ENCODE measurements at places on chromosomes 11 and 22. TPM values are rescaled to one million over a fixed set of nuclear protein-coding genes. Genes with fewer than 3 reads are reported as not detected.

DNA sequence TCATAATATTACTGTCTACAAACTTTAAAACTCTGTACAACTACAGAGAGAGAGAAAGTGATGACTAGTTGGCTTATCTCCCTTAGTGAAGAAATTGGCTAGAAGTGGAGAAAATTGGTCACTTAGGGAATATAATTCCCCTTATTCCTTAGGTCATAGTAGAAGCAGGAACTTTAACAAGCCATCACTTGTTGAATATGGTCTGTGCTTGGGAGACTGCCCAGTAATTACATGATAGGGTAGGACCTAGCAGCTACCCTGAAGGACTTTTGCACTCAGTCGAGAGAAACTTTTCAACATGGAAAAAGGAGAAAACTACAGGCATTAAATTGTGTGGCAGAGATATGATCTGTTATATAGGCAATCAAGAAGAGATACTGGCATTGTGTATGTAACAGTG is 576.5 kb upstream of the CCDC90B start:
- no peak for DNase-seq

DGCR6 gene
- 0.56 TPM for total RNA-seq

DNA sequence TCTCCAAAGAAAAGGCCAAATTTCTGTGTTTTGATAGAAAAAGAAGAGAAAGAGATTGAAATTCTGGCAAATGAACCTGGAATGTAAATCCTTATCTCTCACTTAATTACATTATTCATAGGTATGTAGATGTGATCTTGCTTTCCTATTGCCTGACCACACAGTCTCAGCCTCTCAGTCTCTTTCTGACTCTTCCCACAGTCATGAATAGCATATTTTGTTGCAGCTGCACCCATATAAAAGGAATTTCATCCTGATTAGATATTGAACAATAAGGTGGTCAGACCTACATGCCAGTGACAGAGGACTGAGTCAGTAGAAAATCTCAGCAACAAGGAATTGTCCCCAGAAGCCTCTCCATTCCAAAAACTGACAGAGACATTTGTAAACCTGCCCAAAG is 62.9 kb upstream of the LRRC4C start:
- no peak for DNase-seq

ADORA2A gene
- total RNA-seq = 0.28 TPM

CHRM1 gene
- total RNA-seq = not detected

GRCh38 chr22:28034145-28034759 is 115.2 kb upstream of the PITPNB start:
- no peak for DNase-seq

DNA sequence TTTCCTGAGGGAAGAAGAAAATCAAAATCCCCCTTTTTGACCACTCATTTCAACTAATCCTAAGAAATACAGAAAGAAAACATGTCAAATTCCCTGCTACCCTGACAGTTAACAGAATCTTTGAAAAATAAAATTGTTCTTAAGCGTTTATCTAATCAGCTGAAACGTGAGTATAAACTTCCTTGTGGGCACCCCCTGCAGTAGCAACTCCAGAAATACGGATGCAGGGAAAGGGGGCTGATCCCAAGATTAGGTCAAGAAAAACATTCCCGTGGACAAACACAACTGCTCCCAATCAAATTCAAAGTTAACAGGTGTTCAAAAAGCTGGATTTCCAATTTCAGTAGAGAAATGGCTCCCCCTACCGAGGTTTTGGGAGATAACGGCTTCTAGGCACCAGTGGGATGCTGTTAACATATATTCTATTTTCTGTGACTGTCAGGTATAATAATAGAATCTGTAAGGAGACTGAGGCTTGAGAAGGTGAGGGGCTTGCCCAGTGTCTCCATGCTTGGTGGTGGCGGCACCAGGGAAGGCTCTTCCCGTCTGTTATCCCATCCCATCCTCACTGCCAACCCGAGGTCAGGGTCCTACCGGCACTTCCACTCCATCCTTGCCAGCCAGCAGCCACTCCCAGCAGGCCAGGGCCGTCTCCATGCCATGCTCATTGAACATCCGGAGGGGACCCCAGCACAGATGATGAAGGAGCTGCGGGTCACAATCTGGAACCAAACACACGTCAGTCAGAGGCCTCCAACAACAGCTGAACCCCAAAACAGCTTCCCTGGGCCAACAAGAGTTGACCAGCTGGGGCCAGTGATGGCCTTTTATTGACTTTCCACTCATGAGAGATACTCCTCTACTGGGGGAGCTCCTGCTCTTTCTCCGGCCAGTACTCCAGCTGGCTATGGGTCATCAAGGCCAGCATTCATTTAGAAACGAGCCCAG is 32.0 kb upstream of the SERPIND1 start:
- DNase-seq = peak; percentile 13

CBLIF gene
- not detected for total RNA-seq

- no peak for DNase-seq
These were observed 3911.2 kb upstream of the OR11H1 start for GRCh38 chr22:11616811-11617210.

DNA sequence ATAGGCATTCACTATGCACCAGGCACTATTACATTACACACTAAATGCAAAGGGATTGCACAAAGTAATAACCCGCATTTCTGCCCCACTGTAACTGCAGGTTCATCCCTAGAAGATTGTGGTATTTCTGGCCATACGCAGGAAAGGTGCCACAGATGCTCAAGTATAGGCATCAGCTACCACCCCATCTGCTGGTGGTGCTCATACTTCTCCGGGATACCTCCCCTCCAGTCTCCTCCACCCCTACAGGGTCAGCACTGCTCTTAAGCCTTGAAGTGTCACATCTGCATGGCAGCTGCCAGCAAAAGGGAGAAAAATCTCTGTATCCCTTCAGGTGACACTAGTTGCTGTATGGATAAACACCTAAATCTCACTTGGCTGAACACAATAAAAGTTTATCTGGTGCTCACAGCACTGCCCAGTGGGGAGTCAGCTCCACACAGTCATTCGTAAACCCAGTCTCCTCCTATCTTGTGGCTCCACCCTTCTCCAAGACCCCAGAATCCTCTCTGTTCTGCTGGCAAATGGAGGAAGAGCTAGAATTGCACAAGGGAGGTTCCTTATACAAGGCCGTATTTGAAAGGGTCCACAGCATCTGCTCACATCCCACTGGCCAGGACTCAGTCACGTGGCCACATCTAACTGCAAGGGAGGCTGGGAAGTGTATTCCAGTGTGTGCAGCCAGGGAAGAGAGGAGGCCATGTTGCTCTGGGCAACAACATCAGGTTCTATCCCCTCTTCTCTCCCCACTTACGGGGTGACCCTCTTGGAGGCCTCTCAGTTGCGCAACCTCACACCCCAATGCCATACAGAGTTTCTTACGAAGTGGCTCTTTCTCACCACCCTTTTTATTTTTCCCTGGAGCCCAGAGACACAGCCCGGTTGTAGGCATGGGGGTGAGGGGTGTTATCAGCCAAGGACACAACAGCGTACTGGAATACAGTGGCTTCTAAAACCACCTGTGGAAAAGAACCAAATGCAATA is 114.7 kb downstream of the BUD13 start:
- no peak for DNase-seq

DNA sequence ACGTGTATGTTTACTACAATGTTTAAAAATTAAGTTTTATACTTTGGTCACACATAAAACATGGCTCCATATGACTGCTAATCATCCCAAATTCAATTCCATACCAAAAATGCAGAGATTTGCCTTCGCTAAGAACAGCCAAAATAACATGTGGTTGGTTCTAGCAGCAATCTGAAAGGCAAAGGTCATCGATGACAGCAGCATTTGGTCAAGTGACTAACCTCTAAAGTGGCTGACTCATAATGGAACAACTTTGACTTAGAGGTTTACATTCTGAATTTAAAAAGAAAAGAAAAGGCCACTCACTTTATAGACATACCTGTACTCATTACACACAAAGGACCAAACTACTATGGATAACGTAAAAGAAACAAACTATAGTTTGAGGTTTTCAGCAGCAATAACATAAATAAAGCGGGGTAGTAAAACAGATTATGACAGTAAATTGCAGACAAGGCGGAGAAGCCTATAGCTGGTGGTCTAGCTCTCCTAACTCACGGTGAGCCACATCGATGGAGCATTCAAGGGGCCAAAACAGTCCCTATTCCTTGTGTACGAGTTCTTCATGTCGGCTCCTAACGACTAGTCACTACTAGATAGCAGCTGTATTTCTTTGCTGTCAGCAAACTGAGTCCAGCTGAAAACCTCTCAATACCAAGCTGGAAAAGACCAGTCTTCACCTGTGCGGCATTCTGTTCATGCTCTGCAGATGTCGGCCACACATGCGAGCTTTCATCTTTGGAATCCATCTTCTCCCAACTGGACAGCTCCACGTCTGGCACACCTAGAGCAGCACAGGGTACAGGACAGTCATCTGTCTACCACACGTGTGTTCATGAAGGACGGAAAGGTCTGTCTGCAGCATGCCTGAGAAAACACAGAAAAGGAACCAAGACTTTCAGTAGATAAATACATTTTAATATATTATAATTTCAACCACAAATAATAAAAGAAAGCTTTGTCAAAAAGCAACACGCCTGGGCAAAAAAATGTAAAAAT is 42.1 kb downstream of the PRDM10 start:
- peak; percentile 96 for DNase-seq

GRCh38 chr11:78789375-78789774 is 214.7 kb upstream of the NARS2 start:
- DNase-seq = no peak

DNA sequence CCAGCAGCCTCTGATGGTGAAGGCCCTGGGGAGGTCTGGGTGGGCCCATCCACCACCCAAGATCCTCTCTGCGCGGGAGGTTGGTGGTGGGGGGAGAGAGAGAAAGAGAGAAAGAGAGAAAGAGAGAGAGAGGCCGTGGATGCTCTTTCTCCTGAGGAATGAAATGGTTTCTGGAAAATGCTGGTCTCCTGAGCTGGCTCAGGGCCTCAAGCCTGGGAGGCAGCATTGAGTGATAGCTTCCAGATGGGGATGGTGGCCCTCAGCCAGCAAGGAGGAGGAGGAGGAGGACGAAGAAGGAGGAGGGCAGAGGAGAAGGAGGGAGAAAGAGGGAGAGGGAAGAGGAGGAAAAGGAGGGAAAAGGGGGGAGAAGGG is 4.6 kb downstream of the TSPAN32 start:
- DNase-seq = peak; percentile 85

DNA sequence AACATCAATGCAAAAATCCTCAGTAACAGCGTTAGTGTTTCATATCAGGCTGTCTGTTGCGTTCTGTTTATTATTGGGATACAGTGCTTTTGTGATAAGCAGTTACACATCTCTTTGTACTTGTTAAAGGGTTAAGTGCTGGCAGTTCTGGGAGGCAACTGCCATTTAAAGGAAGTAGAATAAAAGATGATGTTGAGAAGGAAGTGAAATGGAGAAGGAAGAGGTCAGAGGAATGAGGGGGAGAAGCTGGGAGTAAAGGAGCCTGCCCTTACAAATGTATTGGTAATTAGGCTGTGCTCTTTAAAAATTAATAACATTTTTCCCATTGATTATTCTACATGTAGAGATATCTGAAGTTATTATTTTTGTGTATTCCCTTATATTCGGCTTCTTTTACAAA is 674.7 kb downstream of the NTM start:
- no peak for DNase-seq

SEPTIN3 gene
- total RNA-seq = under 0.01 TPM

GRCh38 chr11:88657076-88657738 is 319.7 kb upstream of the CTSC start:
- no peak for DNase-seq
